ENCODE measurements at places on chromosomes 13 and 19. TPM values are rescaled to one million over a fixed set of nuclear protein-coding genes. Genes with fewer than 3 reads are reported as not detected.

Gene IGFL3
- not detected for total RNA-seq

Gene CYP2F1
- total RNA-seq = not detected

Gene NANOS3
- 1.3 TPM for total RNA-seq

Gene LILRA1
- under 0.01 TPM for total RNA-seq

Gene OR7C1
- total RNA-seq = 3.5 TPM

Gene TEX29
- total RNA-seq = not detected

Gene RXFP2
- not detected for total RNA-seq
